ENCODE measurements at places on chromosomes 1 and 21.

DNA sequence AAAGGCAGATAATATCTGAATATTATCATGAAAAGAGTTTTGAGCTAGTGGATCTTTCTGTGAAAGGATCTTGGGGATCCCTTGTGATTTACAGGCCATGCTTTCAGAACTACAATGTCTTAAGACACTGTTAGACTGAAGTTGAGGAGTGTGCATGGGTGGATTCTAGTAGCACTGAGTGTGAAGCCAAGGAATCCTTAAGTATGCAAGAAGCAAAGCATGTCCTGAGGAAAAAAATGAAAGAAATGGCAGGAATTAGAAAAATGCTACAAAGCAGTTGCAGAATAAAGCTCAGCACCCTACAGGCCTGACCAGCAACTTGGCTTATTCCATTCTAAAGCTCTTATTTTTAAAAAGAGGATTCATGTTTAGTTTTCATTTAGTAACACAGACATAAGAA is 11.9 kb downstream of the STX6 start:
- DNase-seq, result no peak

- DNase-seq, result no peak
Observed at GRCh38 chr1:193140254-193140653, 18.4 kb downstream of the CDC73 start.

- no peak for DNase-seq
Observed at GRCh38 chr1:9294910-9295636, 2.4 kb downstream of the SPSB1 start.

- DNase-seq, result no peak
Observed at GRCh38 chr1:199163670-199164069, 524.8 kb downstream of the PTPRC start.

GRCh38 chr1:40384887-40385286 is 11.4 kb downstream of the SMAP2 start:
- DNase-seq, result no peak

Data from DMS 273 treated with DMSO at 0.1 percent for 48 hours (cell line).